A549 treated with GW870086 at 1 μM for 4 hours (cell line): ENCODE measurements at places on chromosomes 16 and 17. TPM values are rescaled to one million over a fixed set of nuclear protein-coding genes. Genes with fewer than 3 reads are reported as not detected.

LAT gene
- total RNA-seq: 3.1 to 5.2 TPM (median 4.2 TPM) in 5 replicates

HSD11B2 gene
- 1.3 to 2.1 TPM (median 1.5 TPM) in 5 replicates for total RNA-seq

TBX2 gene
- 3.7 to 6.6 TPM (median 6.0 TPM) in 5 replicates for total RNA-seq

CCDC200 gene
- total RNA-seq: not detected in 5 replicates

ODF4 gene
- total RNA-seq: not detected in 5 replicates

ARMC5 gene
- 7.1 to 14.6 TPM (median 10.8 TPM) in 5 replicates for total RNA-seq

ATMIN gene
- total RNA-seq: 28.8 to 35.1 TPM (median 33.4 TPM) in 5 replicates

TBX21 gene
- 0.06 to 0.19 TPM (median 0.10 TPM) in 5 replicates for total RNA-seq

KRT9 gene
- not detected in 5 replicates for total RNA-seq

TRIM16 gene
- total RNA-seq: 247 to 294 TPM (median 260 TPM) in 5 replicates

CLEC18B gene
- 0.23 to 0.63 TPM (median 0.26 TPM) in 3 of 5 replicates, not detected in the others for total RNA-seq

PITPNM3 gene
- total RNA-seq: 1.8 to 2.5 TPM (median 2.1 TPM) in 5 replicates

WFDC1 gene
- 0.22 TPM in 1 of 5 replicates, not detected in the others for total RNA-seq

CDH5 gene
- 0.12 to 0.23 TPM (median 0.18 TPM) in 5 replicates for total RNA-seq

CMTM2 gene
- total RNA-seq: not detected in 5 replicates

MGAT5B gene
- total RNA-seq: 18.4 to 26.0 TPM (median 23.0 TPM) in 5 replicates

CTRL gene
- total RNA-seq: 1.0 to 2.1 TPM (median 1.7 TPM) in 5 replicates

SOX15 gene
- total RNA-seq: 0.13 to 0.30 TPM (median 0.14 TPM) in 5 replicates

CCT6B gene
- total RNA-seq: 0.80 to 1.9 TPM (median 1.8 TPM) in 5 replicates
